ENCODE measurements at places on chromosomes 16 and 17. TPM values are rescaled to one million over a fixed set of nuclear protein-coding genes. Genes with fewer than 3 reads are reported as not detected.

RBFOX1 gene
- total RNA-seq: not detected

SMTNL2 gene
- 0.50 TPM for total RNA-seq

RSKR gene
- 3.2 TPM for total RNA-seq

LDHD gene
- 0.55 TPM for total RNA-seq

CFAP119 gene
- total RNA-seq: 8.4 TPM

PRR35 gene
- total RNA-seq: 0.12 TPM

CNGB1 gene
- 0.49 TPM for total RNA-seq

MMP25 gene
- total RNA-seq: 0.87 TPM

RRAD gene
- total RNA-seq: 39.4 TPM

NMT1 gene
- 174 TPM for total RNA-seq

KRT33B gene
- total RNA-seq: not detected

PLA2G10 gene
- total RNA-seq: 0.49 TPM

ALDOA gene
- 1,752 TPM for total RNA-seq

CCL14 gene
- not detected for total RNA-seq

ZG16 gene
- not detected for total RNA-seq

CCL7 gene
- not detected for total RNA-seq

SLC47A1 gene
- total RNA-seq: 22.3 TPM

MYH13 gene
- total RNA-seq: not detected

CCL15 gene
- not detected for total RNA-seq

PARD6A gene
- total RNA-seq: 1.3 TPM

FBXW10 gene
- total RNA-seq: 0.86 TPM

NUP85 gene
- 95.6 TPM for total RNA-seq

SBK1 gene
- total RNA-seq: 0.28 TPM

RPAIN gene
- 30.9 TPM for total RNA-seq

HOXB7 gene
- total RNA-seq: 34.2 TPM

ACSM3 gene
- 4.3 TPM for total RNA-seq

CDRT15L2 gene
- not detected for total RNA-seq
